ENCODE measurements at places on chromosomes 2 and 18.
A peak's percentile ranks its signal among the peaks of the same experiment; 100 is the strongest.

DNA sequence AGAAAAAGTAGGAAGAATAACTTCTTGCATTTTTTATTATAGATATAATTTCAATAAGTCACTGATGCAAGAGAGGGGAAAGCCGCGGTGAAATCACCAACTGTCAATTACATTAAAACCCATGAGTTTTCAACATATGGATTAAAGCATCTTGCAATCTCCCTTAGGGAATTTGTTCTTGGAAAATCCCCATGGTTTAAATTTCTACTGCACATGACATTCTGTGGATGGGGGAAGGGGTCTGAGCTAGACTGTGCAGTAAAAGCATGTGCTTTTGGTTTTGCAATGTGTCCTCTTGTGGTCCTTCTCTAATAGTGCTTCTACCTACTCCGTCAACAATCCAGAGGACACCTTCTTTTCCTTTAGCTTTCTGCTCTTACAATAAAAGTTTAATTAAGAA lies 894.0 kb downstream of the DCDC2C start:
- no peak for DNase-seq

DNA sequence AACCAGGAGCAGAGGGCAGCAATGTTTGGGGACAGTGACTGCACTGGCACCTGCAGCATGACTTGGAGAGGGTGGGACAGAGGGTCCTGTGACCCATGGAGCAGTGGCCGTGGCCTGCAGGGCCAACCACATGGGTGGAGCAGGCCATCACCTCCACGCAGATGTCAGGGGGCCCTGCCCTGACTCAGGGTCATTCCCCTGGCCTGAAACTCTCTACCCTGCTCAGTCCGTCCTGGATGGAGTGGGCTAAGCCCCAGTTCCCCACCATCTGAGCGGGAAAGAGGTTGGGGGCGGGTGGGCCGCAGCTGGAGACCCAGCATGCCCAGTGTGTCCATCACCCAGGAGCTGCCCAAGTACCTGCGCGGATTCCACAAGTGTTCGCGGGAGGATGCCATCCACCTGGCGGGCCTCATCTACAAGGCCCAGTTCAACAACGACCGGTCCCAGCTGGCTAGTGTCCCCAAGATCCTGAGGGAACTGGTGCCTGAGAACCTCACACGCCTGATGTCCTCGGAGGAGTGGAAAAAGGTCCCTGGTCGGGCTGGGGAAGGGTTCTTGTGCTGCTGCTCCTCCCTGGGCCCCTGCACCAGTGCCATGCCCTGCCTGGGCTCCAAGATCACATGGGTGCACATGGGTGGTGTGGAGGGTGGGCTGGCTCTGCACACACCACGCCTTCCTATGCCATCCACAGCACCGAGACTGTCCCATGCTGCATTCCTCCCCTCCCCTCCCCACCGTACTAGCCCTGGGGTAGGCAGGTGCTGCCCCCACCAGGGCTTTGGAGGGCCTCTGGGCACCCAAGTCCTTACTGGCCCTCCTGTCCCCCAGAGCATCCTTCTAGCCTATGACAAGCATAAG lies 10.3 kb upstream of the GPR17 start:
- no peak for DNase-seq

DNA sequence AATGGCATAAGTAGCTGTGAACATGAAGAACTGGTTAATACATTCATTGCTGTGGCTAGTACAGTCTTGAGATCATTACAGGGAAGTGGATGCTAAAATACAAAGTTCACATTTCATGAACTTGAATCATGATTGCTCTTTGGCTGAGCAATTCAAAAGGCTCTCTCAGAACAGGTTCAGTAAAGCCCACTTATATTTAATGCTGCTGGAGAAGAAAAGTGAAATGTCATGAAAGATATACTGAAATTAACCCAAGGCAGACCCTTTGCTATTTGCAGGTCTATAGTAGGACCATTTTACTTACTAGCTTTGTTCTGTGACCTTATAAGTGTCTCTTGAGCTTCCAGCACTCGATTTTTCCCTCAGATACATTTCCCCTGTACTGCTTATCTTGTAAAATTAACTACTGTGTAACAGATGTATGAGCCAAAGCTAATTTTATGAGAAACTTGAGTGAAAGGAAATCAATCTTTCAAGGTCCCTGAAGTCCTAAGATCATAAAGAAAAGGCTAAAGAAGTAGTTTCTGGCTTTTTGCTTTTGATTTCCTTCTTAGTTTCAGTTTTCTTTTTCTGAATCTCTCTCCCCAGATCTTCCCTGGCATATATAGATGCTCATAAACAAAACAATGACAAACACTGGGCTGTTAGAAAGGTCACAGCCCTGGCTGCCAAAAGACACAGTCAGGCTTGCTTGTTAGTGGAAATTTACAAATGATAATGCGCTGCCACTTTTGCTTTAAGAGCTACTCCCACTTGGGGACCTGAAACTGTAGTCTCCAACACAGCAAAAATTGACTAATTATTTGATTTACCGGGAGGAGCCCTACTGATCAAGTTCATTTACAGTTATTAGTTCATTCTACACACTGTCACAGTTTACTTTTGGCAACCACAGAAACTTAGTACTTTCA lies 132.7 kb upstream of the XPO1 start:
- DNase-seq = no peak

DNA sequence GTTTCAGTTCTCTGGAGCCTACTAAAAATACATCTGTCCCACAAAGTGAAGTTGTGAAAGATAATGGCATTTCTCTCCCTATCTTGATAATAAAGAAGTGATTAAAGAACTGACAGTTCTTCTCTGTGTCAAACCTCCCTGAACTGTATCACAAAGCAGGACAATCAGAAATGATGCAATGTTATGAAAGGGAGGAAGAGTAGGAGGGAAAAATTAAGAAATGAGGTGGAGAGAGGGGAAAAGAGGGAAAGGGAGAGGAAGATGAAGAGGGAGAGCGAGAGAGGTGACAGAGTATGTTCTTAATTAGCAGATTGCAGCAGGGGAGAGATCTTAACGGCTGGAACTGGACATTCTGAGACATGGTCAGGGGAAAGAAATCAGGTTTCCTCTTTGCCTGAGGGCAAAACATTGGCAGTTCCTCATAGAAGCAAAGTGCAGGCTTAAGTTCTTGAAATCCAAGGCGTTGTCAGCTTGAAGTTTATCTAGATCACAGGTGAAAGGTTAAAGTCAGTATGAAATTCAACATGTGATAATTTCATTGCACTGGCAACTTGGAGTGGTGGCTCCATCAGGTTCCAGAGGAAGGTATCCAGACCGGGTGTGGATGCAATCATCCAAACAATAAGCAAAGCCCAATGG lies 54.6 kb downstream of the RDH14 start:
- DNase-seq = no peak

GRCh38 chr18:46469186-46469915 lies 187.7 kb downstream of the LOXHD1 start:
- no peak for DNase-seq

DNA sequence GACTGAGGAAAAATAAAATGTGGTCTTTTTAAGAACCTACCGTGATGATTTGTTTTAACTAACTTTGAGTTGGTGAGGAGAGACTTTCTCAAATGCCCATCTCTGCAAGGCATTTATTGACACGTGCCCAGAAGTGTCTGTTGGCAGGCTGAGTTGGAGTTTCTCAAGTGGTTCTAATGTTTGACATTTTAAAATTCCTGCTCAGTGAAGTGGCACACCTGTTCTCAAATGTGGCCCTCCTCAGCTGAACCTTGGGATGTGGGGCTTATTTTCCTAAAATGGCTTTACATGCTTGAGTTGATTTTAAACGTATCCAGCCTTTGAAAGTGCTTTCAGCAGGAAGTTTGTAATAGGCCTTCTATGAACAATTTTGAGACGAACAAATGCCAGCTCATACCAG lies 876 bp upstream of the CAVIN2 start:
- no peak for DNase-seq

- no peak for DNase-seq
Observed at GRCh38 chr2:241940329-241940728, 70.8 kb downstream of the RTP5 start.

DNA sequence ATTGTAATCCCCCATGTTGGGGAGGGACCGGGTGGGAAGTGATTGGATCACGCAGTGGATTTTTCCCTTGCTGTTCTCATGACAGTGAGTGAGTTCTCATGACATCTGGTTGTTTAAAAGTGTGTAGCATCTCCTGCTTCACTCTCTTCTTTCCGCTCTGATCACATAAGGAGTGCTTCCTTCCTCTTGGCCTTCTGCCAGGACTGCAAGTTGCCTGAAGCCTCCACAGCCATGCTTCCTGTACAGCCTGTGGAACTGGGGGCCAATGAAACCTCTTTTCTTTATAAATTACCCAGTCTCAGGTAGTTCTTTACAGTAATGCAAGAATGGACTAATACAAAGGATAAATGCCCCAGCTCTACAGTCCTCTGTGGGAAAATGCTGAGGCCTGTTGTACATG lies 437.5 kb upstream of the NXPH2 start:
- DNase-seq = no peak

DNA sequence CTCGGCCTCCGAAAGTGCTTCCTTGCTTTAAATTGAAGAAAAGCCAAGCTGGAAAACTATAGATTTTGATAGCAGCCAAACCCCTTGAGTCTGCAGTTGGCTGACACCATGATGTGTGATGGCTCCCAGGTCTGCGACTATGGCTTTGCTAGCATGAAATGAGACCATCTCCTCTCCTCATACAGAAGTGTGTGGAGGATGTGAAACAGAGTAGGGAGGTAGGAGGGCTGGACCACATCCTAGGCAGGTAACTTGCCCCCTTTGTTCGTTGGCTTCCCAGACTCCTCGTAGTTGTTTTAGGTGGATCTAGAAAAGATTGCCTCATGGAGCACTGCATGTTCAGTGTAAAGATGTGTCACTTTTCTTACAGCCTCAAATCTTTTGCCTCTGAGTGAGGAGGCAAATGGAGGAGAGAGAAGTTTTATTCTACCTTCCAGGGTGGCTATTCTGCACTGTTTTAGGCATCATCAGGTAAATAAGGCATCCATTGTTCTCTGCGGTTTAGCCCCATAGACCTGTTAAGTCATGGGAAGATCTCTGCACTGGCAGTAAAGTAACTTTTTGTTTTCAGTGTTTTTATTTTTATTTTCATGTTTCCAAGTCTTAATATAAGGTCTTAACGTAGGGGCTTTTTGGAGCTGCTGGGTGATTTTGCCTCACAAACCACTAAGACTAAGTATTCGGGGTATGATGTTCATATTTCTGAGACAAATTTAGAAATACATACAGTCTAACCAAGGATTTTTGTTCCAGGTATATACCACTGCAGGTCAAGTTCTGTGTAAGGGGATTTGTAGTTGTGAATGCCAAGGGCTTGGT lies 40.1 kb downstream of the MGAT5 start:
- DNase-seq = no peak

DNA sequence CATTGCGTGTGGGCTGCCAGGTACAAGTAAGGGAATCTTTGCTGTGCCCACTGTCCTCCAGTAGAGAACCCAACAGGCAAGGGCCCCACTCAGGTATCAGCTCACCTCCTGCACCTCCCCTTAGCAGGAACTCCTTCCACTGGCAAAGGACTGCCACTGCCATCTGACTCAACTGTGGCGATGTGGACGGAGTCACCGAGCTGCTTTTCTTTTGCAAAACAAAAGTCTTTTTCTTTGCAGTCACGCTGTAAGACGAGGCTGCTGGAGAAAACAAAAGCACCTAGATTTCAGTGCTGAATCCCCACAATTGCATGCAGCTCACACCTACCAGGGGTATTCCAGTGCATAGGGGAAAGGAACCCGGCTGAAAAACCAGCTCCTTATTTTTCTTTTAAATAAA lies 7.9 kb downstream of the MTERF4 start:
- no peak for DNase-seq

DNA sequence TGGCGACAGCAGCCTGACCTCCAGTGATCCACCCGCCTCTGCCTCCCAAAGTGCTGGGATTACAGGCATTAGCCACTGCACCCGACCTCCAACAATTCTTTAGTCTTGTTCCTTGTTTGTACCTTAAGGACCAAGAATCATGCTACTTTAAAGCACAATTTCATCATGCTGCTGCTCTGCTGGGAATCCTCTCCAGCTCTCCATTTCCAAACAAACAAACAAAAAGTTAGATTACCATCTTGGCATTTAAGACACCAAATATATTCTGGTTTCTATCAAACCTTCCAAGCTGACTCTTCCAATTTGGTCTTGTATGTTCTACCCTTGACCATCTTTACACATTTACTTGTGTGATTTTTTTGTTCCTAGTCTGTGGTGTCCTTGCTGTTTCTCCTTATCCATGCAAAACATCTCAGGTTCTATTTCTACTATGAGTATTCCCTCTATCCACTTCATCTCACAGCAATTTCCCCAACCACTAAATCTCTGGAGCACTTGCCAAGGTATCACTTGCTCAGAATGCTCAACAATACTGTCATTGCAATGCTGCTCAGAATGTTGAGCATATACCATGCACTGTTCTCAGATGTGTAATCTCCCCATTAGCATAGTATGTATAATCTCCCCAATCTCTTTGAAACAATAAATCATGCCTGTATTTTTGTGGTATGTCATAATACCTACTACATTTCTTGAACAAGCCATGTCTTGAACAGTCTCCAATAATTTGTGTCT lies 73.2 kb upstream of the GALNT5 start:
- no peak for DNase-seq

DNA sequence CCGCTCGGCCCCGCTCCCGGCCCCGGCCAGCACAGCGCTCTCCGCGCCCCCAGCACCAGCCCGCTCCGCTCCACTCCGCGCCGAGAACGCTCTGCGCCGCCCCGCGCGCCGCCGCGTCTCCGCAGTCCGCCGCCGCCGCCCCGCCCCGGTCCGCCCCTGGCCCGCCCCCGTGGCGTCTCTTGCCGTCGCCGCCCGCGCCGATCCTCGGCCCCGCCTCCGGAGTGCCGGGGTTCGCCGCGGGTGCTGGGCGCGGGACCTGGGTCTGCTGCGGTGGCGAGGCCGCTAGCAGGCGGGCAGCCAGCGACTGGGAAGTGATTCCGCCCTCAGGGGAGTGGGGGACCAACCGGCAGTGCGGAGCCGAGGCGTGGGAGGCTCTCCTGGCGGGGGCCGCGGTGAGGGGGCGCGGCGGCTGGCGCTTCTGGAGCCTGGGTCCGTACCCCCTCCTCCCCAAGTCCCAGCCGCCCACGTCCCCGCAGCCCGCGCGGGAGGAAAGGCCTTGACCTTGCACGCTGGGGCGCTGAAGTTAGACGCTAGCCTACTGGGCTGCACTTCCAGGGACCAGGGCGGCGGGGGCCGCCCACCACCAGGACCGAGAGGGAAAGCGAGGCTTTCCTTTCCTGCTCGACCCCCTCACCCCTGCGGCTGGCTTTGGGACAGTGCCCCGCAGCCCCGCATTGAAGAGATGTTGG lies at the start of gene HS6ST1:
HS6ST1 (minus strand) TSS at position 93 of the 689 bp plus-strand sequence. CDS start 305 bp downstream, outside the sequence.
- DNase-seq = peak; percentile 82

DNA sequence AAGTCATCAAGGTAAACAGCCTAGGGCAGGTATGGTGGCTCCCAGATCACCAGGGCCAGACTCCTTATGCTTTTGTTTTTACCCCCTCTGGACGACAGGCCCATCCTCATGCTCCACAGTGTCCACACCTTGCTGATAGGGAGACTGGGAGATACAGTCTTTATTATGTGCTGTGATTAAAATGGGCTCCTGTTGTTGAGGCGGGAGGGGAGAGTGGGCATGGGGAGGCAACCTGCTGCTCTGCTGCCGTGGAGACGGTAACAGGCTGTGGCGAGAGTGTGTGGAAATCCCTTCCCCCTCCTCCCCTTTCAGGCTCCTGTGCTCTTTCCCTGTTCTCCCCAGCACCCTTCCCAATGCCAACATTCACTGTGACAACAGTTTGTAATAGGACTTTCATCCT lies 38.2 kb upstream of the PNO1 start:
- no peak for DNase-seq

GRCh38 chr2:118268268-118268667 lies 180.0 kb downstream of the INSIG2 start:
- no peak for DNase-seq

GRCh38 chr2:143476336-143477087 lies 347.3 kb downstream of the ARHGAP15 start:
- DNase-seq = no peak
